ENCODE measurements at places on chromosomes 13 and 19.
A peak's percentile ranks its signal among the peaks of the same experiment; 100 is the strongest.

GRCh38 chr19:934865-935479, 9.1 kb downstream of the ARID3A start:
- peak; percentile 57 for DNase-seq

GRCh38 chr19:29015569-29015968, 197.4 kb downstream of the UQCRFS1 start:
- no peak for DNase-seq

DNA sequence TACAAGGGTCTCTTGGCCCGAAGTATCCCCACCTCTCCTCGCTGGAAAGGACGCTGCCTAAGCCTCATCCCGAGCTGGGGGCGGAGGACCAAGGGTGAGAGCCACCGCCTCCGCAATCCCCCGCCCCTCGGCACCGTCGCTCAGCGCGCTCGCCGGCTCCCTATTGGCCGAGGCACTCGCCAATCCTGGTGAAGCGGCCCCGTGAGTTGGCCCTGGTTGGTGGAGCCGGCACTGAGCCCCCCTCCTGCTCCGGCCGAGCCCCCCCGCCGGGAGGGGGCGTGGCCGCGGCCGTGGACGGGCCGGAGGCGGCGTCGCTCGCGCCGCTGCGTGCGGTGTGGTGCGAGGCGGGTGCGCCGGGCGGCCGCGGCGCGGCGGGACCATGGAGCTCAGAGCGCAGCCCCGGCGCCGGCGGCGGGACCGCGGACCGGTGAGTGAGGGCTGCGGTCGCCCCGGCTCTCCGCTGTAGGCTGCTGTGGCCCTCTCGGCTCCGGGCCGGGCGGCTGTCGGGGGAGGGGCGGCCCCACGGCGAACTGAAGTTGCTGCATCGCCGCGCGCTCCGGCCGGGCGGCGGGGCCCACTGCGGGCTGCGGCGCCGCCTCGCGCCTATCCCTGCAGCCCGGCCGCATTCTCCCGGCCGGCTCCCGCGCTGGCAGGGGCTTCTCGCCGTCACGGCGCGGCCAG, at the start of gene WASF3:
Gene WASF3 (plus strand): TSS at position 291 of the 681 bp plus-strand sequence. CDS start 84,588 bp downstream, outside the sequence.
- peak; percentile 80 for DNase-seq

DNA sequence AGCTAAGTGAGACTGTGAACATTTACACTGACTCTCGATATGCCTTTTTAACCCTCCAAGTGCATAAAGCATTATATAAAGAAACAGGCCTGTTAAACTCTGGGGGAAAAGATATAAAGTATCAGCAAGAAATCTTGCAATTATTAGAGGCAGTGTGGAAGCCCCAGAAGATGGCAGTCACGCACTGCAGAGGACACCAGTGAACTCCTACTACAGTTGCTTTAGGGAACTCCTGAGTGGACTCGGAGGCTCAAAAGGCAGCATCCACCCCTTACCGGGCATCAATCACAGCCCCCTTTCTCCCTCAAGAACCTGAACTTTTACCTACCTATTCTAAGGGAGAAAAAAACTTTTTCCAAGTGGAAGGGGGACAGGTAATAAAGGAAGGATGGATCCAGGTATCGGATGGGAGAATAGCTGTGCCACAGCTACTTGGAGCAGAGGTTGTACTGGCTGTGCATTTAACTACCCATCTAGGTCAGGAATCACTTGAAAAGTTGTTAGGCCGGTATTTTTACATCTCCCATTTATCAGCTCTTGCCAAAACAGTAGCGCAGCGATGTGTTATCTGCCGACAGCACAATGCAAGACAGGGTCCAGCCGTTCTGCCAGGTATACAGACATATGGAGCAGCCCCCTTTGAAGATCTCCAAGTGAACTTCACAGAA, 80.1 kb downstream of the ZNF486 start:
- peak; percentile 0 for DNase-seq

- DNase-seq = peak; percentile 82
Observed at GRCh38 chr13:26616126-26616525, 58.6 kb downstream of the WASF3 start.

DNA sequence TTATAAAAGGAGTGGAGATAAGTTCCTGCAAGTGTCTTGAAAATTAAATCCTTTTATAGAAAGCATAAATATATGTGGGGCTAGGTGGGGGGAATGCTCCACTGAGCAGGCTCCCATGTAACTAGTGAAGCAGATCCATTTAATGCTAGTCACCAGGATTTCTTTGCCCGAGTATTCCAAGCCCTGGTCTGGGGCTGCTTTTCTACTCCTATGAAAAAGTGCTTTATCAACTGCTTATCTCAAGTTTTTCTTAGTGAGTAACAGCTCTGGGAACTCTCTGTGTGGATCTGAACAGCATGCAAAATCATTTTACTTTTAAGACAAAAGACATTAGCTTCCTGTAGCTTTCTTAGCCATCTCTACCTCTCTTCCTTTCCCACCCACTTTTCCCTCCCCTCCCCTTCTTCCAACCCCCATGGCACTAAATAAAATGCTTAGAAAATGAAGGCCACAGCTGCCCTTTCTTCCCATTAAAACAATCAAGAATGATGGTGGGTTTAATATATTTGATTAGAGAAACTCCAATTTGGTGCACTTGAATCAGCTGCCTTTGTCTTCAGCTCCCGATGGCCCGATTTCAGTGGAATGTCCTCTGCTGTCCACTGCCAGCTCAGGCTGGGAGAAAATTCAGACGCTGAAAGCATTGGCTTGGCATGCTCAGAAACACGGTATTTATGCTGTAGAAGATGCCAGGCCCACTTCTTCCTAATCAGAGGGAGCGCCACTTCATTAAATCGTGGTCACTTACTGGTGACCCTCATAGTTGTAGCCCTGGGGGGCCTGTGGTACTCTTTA, 475.1 kb downstream of the FOXO1 start:
- peak; percentile 61 for DNase-seq

- peak; percentile 15 for DNase-seq
Observed at GRCh38 chr13:99260216-99260615, 2.0 kb upstream of the GPR18 start.

DNA sequence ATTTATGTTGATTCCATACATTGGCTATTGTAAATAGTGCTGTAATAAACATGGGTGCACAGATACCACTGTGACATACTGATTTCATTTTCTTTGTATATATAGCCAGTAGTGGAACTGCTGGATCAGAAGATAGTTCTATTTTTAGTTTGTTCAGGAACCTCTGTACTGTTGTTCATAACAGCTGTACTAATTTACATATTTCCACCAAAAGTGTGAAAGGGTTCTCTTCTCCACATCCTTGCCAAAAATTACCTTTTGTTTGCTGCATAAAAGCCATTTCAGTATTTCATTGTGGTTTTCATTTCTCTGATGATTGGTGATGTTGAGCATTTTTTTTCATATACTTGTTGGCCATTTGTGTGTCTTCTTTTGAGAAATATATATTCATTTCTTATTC, 1962.1 kb downstream of the PCDH9 start:
- no peak for DNase-seq

DNA sequence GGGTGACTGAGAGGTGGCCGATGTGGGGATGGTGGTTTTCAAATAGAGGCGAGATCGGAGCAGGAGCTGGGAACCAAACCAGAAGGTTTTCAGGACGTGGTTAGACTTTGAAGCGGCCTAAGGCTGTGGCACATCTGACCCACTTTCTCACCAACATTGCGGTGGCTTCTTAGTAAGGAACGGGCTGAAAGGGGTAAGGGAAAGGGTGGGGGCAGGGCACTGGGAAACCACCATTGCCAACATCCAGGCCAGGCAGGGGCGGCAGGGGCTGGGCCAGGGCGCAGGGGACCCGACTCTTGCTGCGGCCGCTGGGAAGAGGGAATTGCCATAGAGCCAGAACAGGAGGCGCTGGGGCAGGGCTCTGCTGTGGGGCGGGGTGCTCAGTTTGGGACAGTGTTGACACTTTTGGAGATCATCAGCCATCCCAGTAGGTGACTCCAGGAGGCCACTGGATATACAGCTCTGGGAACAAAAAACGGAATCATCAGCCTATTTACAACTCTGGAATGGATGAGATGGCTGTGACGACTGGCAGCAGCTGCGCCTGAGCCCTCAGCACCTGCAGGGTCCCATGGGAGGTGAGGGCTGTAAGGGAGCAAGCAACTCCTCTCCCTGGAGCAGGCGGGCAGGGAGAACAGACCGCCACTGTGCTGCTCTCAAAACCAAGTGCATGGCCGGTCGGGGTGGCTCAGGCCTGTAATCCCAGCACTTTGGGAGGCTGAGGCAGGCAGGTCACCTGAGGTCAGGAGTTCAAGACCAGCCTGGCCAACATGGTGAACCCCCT, 52.2 kb downstream of the IRS2 start:
- no peak for DNase-seq

DNA sequence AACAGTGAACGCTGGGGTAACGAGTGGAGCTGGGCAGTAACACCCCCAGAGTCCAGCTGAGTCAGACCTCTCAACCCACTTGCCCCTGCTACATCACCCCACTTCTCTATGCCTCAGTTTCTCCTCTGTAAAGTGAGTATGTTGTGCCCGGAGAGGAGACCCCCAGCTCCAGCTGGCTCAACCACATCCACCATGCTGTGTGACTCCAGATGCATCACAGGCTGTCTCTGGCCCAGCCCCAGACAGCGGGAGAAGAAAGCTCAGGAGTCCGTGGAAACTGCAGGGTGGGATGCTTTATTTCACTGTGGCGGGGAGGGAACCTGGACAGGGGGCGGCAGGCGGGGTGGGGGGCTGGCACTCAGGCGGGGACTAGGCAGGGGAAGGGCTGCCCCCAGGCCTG, 9.6 kb upstream of the ELL start:
- no peak for DNase-seq

DNA sequence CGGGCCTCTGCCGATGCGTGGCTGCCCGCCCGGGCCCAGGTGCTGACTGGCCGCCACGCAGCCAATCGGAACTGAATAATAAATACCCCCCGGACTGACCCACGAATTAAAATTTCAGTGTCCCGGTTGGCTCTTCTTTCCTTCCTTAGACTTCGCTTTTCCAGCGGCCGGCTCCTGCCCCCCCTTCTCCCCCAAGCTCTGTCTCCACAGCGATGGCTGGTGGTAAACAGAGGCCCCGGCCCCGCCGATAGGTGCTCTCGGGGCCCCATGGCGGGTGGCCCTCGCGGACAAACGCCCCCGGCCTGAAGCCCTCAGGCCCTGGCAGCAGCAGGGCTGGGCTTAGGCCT, 2.6 kb downstream of the ZBTB7A start:
- DNase-seq = no peak

DNA sequence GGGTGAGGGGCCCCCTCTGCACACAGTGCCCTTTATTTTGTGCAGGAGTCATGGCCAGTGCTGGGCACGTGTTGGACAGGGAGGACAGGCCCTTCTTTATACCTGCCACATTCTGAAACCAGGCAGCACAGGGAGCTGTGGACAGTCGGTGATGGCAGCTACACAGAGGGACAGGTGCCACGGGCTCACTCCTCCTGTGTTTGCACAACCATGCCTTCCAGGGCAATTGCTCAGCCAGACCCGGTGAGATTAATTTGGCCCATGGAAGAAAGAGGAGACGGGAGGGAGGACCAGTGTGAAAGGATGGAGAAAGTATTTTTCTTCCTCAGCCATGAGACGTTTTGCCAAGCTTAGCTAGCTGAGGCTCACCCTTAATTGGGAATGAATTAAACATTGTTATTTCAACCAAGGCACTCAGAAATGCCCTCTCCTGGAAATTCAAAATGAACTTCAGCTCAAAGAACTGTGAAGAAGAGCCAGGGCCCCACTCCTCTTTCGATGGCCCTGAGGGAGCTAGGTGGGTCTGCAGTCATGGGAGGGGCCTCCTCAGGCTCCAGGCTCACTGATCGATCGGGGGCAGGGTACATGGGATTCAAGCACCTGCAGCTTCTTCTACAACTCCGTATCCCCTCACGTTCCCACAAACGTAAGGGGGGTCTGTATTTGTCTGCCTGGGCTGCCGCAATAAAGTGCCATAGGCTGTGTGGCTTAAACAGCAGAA, 41.2 kb downstream of the SHISA2 start:
- no peak for DNase-seq

- peak; percentile 86 for DNase-seq
Observed at GRCh38 chr19:46904114-46905060, 43.6 kb downstream of the ARHGAP35 start.

- DNase-seq = no peak
Observed at GRCh38 chr19:54388802-54389139, 24.0 kb upstream of the LAIR1 start.

DNA sequence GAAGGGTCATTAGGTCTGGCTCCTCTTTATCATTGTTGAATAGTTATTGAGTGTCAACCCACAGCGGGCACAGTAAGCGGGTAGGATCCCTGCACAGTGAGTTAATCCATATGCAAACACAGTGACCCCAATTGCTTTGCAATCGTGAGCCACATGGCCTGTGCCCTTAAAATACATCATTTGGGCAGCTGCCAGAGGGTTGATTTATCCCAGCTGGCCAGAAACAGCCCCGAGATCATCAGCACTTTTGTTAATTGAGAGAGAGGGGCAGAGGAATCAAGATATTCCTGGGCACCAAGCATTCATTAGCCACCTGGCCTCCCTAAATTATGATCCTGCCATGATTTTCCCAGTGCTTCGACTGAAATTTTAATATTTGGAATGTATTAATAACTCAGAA, 9.8 kb upstream of the CNMD start:
- DNase-seq = no peak

GRCh38 chr13:52070929-52071523, 46.5 kb downstream of the UTP14C start:
- DNase-seq = peak; percentile 16

DNA sequence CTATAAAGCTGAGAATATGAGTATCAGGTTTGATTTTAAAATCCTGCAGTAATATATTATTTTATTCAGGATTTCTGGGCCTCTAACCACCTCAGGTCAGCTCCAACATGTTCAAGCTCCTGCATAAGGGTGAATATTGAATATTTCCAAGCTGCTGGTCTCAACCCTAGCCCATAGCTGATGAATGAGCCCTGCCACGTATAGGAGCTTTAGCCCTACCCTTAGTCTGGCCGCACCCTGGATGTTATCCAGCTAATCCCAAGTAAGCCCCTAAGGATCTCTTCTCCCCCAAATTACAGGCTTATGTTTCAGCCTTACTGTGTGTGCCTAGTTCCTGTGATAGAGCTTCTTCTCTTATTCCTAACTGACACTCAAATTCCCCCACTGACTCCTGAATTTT, 240.6 kb downstream of the KCTD12 start:
- no peak for DNase-seq

DNA sequence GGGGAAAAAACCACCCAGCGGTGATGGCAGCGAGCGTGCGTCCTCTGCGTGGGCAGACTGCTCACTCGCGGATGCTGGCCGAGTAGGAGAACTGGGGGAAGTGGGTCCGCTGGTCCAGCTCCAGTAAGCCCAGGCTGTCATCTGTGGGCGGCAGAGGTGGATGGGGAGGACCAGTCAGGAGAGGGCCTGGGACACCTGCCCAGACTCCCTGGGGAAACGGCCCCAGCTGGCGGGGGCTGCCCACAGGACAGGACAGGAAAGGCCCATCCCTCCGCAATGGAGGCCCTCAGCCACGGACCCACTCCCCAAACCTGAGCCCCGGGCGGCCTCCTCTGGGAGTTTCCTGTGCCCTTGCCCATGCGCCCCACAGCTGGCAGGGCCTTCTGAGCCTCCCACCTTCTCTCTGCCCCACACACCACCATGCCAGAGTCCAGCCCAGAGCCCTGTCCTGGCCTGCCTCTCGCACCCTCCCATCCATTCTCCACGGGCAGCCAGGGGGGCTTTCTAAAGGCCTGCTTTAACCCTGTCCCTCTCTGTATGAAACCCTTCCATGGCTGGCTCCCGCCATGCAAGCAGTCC, 7.4 kb upstream of the CCNP start:
- no peak for DNase-seq

All from astrocyte (in vitro differentiated cells and primary cell).